Activated T-helper 1 cell treated with anti-CD3 and anti-CD28 coated beads, Interleukin-2, amount 50 U/mL, for 16 hours (primary cell): ENCODE measurements at places on chromosomes 2 and 18.

DNA sequence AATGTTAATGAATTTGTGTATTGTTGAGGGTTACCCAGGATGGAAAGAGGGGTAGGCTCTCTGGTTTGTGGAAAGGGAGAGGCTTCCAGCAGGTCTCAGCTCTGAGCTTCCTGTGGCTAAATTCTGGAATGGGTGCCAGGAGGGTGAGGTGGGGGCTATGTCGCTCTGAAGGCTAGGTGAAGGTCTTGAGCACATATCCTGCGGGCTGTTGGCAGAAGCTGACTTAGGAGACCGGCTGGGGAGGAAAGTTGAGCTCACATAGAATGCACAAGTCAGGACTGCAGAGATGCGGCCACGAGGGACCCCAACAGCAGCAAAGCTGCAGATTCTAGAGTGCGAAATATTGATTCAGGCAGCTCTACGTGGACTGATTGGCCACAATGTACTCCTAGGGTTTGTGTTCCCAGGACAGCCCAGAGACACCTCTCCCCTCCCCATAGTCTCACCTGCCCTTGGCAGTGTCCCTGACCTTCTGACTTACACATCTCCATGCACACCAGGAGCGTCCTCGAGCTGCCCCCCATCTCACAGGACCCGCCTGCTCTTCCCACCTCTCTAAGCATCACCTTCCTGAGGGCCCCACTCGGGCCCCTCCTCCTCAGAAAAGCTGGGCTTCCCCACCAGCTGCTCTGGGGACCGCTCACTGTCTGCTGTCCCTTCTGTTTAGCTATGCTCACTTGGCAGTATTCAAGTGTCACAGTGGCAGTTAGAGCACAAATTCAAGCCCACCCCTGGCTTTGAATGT is 72.6 kb downstream of the ALK start:
- no peak for DNase-seq

DNA sequence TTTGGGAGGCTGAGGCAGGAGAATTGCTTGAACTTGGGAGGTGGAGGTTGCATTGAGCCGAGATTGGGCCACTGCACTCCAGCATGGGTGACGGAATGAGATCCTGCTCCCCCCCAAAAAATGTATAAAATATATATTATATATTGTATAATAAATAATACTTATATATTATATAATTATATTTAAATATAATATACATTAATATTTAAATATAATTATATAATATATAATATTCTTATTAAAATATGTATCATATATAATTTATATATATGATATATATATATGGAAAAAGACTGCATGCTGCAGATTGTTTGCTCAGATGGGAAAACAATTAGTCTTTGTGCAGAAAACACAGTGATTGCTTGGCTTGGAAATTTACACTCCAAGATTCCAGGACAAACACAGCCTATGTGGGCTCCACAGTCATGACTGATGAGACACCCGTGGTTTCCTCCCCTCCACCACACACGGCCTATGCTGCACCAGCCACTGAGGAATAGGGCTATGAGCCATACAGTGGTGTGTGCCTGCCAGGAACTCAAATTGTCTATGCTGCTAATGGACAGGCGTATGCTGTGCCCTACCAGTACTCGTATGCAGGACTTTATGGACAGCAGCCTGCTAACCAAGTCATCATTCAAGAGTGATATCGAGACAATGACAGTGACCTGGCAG is 30.0 kb downstream of the PMAIP1 start:
- no peak for DNase-seq

GRCh38 chr2:101151859-101152271 is 683 bp upstream of the TBC1D8 start:
- no peak for DNase-seq

- DNase-seq: no peak
Measured at GRCh38 chr2:99404797-99405669, 67.8 kb downstream of the EIF5B start.

DNA sequence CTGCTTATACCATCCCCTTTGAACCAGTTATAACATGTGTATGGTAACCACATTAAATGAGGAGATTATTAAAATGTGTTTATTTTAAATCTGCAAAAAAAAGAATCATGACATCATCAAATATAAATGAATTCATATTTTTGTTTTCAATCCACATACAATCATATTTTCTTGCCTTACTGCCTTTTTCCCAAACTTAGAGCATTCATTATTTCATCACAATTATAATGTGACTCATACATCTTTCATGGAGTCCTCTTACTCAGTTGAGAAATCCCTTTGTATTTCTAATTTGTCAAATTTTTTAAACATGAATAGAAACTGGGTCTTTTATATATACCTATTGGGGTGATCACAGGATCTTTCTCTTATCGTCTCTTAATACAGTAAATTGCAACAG is 909.6 kb downstream of the DSC3 start:
- DNase-seq: no peak

DNA sequence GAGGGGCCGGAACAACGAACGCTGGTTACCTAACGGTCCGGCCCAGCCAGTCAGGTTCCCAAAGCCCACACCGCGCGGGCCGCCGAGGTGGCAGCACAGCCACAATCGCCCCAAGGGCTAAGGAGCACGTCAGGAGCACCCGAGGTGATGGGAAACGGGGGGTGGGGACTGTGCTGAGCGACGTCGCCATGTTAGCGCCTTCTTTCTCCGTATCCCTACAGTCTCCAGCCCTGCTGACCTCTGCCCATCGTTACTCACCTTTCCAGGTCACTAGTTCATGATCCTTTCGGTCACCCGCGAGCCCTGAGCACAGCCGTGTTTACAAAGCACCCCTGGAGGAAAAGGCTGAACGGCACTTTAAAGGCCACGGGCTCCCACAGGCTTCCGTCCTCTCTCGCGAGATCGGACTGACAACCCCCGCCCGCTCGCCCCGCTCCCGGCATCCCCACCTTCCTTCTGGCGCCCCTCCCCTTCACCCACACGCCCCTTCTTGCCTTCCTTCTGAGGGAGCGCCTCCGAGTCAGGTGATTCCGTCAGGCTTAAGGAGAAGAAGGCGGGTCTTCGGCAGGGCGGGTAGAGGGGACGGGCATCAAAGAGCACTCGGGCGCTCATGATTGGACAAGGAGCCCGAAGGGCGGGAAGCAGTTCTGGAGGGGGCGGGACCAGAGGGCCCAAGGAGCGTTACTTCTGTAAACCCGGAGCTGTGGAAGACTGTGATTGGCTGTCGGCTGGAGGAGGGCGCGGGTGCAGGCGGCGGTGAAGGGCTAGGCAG is at the start of gene ATF2:
Gene ATF2 (minus strand): TSS at position 412 of the 772 bp plus-strand sequence. CDS start 31,760 bp downstream, outside the sequence.
- DNase-seq: peak; percentile 94

- no peak for DNase-seq
Measured at GRCh38 chr2:207852791-207853190, 83.1 kb upstream of the FZD5 start.

DNA sequence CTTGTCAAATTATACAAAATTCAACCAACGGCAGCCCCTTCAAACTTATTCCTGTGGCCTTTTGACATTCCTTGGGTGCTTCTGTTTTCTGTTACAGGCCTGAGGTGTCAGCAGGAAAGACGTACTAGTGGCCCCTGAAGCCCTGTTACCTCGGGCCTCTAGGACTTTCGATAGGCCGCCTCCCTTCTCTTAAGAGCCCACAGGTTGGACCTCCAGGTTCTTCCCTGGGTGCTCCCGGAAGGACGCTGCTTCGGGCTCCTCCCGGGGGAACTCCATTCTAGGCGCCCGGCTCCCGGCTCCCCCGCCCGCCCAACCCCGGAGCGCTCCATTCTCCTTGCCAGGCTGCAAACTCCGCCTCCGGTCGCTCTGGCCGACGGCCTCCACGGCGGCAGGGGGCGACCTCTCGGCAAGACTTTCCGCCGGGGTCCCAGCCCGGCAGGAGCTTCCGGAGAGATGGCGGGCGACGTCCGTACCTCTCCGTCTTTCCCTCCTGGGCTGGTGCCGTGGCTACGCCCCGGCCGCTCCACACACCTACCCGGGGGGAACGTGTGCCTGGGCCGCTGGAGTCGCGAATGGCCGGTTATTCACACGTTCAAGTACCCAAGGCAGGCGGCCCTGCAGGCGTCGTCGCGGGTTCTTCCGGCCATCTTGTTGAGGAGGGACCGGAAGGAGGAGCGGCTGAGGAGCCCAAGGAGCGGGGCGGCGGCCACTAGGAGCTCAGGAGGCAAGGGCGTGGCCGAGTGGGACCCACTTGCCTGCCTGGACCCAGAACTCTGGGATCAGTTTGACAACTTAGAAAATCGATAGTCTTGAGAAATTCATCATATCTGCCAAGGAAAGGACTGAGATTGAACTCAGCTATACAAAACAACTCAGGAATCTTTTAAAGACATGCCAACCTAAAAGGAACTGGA is 27.5 kb downstream of the BOLA3 start:
- DNase-seq: peak; percentile 66

- no peak for DNase-seq
Measured at GRCh38 chr2:8424997-8425900, 256.6 kb upstream of the ID2 start.

DNA sequence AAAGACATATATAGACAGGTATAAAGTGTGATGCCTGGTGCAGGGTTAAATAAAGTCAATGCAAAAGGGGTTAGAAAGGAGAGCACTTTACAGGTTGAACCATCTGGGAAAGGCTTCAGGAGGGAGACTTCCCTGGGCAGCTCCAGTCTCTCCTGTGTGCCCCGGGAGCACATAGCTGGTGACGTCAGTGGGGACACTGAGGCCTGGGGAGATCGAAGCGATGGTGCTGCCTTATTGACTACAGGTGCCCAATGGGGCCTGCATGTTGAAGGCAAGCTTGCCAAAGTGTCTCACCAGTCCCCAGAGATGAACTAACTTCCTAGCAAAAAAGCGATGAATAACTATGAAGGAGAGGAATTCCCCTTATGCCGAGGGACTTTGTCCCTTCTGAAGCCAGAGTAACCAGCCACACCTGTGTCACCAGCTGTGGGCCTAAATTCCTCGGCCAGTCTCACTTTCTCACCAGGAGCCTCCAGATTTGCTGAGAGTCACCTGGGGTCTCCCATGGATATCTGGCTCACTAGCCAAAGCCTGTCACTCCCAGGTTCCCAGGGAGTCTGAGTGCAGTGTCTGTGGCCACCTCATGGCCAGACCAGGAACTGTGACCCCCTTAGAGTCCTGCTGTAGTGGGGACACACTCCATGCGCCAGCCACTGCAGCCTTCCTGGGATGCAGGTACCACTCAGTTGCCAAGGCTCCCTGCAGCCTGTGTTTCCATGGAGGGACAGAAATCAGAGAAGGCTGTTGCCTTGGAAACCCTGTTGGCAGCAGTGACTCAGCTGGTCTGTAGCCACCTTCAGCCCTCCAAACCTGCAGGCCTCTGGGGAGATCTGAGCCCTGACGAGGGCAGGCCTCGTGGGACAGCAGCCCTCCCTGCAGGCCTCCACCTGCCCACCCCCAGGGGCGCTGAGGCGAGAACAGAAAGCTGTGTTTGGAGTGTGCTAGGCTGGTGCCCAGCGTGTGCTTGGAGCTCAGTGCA is 128.7 kb downstream of the CTIF start:
- DNase-seq: no peak

GRCh38 chr18:59570101-59570775 is 127.0 kb downstream of the CCBE1 start:
- DNase-seq: no peak

DNA sequence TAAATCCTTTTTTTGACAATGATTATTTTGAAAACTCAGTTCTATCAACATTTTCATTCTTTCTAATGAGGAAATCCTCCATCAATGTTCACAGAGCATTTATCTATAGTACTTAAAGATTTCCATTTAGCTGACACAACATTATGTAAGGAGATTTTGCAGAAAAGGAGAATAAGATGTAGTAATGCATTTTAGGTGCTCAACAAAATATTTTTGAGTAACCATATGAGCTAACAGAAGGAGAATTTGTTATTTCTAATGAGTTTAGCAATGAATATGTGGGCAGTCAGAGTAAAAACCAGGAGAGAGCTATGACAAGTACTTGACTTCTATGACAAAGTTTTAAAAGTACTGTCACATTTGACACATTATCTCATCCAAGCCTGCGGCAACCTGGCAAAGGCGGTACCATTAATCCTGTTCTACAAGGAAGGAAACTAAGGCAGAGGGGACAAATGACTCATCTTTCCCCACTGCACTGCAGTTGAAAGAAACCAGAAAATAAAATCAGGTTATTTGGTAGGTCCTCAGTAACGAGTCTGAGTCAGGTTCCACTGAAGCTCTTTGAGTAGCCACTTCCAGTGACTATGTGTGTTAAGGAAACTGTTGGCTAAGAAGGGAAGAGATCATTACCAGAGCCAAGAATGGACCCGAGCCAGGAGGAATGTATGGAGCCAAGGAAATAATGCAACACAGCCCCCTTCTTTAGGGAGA is 134.1 kb upstream of the ITGB6 start:
- DNase-seq: no peak

DNA sequence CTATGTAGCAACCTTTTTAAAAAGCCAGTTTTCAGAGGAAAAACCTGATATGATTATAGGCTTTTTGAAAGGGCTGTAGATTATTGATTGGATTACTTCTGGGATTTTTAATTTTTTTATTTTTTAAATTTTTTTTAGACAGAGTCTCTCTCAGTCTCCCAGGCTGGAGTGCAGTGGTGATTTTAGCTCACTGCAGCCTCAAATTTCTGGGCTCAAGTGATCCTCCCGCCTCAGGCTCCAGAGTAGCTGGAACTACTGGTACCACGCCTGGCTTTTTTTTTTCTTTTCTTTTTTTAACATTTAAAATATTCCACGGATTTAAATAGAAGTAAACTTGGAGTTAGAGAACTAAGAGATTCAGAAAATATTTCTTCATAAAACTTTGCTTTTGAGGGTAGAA is 1.2 kb downstream of the MRPL19 start:
- DNase-seq: no peak

DNA sequence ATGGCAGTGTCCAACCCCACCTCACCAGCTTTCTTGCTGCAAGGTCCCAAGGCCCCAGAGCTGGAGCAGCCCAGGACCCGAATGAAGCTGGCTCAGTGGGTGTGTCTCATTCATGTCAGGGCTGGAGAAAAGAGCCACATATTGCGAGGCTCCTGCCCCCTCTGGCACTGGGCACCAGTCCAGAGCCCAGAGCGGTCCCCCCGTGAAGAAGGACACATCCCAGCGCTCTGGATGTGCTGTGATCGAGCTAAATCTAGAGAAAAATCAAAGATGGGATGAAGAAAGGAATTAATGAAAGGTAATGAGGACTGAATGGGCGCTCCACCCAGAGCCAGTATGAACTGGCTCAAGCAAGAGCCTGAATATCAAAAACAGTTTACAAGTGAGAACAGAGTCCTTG is 13.3 kb upstream of the MPV17 start:
- DNase-seq: no peak

DNA sequence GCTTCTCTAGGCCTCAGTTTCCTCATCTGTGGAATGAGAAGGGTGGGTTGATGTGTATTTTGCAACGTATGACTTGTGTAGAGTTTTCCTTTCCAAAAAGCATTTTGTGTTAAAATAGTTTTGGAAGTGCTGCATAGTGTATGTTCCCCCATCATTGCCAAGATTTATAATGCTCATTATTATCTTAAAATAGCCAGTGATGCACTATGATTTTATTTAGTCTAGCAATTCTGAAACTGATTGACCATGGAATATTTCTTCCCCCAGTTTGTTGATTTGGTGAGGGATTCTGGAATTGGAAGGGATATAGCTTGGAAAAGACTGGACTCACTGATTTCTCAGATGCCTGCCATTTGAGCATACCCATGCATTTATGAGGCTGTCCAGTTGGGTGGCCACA is 130.6 kb downstream of the CCDC85A start:
- DNase-seq: no peak
